Hematopoietic multipotent progenitor cell treated with erythropoietin and hydrocortisone succinate and interleukin-3 and kit ligand, for 15 days (in vitro differentiated cells): ENCODE measurements at places on chromosomes 2 and 18.

- DNase-seq = no peak
Measured at GRCh38 chr2:83478037-83478436, 981.0 kb downstream of the SUCLG1 start.

- no peak for DNase-seq
Measured at GRCh38 chr2:128510701-128511397, 192.2 kb upstream of the HS6ST1 start.

- peak; percentile 5 for DNase-seq
Measured at GRCh38 chr2:36351736-36352349, 3.7 kb upstream of the CRIM1 start.

DNA sequence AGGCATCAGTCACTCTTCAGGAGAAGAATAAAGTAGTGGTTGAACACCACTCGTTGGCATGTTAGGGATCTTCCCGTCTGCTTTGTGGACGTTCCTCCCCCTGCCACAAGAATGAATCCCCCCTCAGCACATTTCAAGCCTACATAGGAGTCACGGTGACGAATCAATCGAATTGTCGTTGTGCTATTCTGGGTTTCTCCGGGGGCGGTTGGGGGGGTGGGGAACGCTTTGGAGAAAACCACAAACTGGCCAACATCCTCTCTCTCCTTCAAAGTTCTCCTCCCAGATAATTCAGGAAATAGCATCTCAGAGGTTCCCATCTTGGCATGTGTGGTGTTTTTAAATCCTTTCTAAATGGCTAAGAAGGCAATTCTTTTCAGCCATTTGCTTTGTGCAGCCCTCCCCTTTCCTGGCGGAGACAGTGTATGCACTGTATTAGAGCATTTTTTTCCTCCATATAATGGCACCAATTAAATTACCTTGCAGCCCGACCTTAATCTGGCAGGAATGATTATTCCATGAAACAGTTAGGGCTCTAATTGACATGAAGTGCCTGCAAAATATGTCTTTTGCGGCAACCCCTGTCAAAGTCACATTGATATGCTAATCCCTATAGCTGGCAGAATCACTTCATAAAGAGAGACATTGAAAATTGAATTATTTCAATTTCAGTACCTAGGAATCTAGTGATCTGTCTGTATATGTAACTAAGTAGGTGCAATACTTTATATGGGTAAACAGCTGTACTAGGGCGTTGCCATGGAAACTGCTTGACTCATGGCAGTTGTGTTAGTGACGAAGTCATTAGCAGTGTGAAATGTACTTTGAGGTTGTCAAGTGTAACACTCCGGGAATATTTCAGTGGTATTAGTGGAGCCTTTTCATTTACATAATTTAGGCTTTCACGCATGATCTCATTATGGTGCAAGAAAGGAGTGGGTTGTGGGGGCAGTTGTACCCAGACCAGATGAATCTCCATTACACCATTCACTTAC lies 323.4 kb upstream of the SLC14A2 start:
- DNase-seq = no peak

DNA sequence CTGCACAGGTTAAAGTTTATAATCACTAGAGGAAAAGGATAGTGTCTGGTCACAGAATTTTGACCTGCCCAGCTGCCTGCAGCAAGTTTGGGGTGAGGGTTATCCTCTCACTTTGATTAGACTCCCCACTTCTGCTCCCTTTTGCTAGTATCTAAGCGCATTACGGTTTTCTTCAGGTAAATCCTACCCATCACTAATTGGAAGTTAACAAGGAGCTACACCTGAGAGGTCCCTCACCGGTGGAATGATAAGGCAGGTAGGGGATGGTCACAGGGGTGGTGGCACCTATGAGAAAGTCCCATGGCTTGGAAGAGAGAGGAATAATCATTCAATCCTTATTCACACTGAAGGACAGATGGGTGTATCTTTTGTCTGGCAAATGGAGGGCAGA lies 7.6 kb downstream of the BCL2 start:
- no peak for DNase-seq

GRCh38 chr2:149586063-149586462 lies 1.5 kb downstream of the MMADHC start:
- peak; percentile 66 for DNase-seq

- no peak for DNase-seq
Measured at GRCh38 chr2:66574701-66575624, 140.0 kb downstream of the MEIS1 start.

- no peak for DNase-seq
Measured at GRCh38 chr18:8307960-8308359, 301.3 kb upstream of the RAB12 start.

GRCh38 chr2:69469375-69469774 lies 32.1 kb upstream of the NFU1 start:
- no peak for DNase-seq

DNA sequence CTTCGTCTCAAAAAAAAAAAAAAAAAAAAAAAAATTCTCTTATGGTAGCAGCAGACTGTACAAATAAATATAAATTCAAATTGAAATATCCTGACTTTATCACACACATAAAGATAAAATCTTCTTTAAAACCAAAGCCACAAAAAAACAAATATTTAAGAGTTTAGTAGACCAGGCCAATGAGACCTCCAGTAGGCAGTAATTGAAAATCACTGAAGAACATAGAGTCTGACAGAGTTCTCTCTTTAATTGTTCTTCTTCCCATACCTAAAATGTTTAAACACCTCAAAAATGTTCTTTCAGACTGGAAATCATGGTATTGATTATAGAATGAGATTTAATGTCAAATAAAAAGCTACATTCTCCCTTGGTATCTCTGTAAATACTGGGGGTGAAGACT lies 20.8 kb downstream of the PRPF40A start:
- no peak for DNase-seq

GRCh38 chr2:38960609-38961320 lies 71.1 kb downstream of the ARHGEF33 start:
- DNase-seq = no peak

- no peak for DNase-seq
Measured at GRCh38 chr2:231093933-231094332, 30.9 kb downstream of the HTR2B start.

DNA sequence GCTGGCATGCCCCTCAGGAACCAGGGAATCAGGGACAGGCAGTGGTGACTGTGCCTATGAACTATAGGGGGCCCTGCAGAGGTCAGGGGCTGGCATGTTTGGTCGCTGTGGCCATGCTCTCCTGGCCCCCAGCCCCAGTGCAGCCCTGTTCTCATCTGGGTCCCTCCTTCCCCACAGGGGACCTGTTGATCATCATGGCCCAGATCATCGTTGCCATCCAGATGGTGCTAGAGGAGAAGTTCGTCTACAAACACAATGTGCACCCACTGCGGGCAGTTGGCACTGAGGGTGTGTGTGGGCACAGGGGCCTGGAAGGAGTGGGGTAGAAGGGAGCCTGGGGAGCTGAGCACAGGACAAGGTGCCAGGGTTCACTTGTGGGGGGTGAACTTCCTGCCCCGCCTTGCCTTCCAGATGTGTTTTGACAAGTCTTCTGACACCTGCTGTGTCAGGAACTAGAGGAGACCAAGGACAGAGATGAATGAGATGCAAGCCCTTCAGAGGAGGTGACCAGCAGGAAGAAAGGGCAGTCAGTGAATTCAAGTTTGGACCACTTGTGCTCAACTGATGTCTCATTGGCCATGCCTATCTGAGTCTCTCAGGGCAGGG lies 9.6 kb upstream of the CENPA start:
- no peak for DNase-seq

DNA sequence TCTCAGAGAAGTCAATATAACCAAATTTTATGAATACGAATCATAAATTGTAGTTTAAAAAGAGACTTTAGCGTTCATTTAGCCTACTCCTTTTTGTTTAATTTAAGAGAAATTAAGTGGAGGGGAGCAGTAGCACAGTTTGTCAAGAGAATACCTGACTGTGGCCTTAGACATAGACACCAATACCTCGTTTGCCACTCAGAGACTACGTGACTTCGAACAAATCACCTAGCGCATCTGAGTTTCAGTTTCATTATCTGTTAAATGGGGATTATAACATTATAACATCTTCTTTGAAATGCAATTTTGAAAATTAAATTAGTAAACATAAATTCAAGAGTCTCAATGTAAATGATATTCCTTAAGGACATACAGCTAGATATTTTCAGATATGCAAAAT lies 581.5 kb upstream of the VRK2 start:
- no peak for DNase-seq

- DNase-seq = no peak
Measured at GRCh38 chr2:214410128-214410775, 602 bp upstream of the VWC2L start.

DNA sequence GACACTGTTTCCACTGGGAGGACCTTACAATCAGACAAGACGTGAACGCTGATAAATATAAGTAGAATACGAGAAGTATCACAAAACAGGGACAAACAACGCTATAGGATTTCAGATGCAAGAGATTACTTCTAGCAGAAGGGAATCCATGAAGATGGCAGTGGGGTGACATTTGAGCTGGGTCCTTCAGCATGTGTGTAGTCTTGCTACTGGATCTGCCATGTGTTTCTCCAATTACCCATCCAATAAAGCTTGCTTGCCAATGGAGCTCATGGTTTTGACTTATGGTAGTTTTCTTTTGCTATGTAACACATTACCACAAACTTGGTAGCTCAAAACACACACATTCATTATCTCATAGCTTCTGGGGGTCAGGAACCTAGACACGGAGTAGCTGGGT lies 32.8 kb upstream of the LGALSL start:
- DNase-seq = no peak

DNA sequence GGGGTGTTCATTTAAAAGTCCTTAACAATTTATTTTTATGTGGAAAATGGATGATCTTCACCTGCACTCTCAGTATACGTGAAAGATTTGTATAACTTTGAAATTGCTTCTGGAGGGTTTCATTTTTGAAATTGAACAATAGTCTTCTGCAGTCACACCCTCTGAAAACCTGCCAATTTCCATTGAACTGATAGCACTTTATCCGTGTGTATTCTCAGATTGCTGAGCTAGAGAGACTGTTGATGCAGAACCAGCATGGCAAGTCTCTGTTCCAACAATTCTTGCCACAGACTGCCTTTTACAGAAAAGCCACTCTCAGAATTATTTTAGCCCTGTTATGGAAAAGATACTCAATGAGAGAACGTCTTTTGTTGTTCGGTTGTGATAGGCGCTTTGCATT lies 6.6 kb upstream of the GULP1 start:
- no peak for DNase-seq

DNA sequence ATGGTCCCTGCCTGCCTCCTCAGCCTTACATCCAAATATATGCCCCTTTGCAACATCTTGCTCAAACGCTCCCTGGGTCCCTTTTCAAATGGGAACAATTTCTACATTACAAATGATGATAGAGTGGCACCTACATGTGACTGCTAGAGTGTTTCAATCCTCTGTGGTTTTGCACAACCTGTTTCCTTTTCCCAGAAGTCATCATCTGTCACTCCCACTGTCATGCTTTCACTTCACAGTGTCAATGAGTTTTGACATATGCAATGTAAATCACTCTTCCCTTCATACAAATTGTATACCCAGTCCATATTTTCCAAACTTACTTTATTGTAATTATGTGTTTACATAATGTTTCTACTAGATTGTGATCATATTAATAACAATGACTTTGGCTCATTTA lies 887.3 kb downstream of the TDRD15 start:
- no peak for DNase-seq

DNA sequence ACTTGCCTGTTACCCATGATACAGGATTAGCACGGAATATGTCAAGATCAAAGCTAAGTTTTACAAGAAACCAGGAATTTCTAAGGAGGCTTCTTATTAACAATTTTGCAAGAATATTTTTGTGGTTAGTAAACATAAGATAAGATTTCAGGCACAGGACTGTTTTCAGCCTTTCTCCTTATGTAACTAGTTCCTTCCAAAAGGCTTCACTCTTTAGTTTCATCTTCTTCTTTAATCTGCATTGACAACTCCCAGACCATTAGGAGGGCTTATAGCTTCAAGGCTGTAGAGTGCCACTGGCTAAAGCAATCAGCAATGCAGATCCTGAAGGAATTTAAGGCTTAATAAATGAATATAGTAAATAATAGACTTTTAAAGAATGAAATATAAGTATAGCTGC lies 29.3 kb downstream of the SLC14A1 start:
- no peak for DNase-seq

GRCh38 chr2:209368914-209369313 lies 54.9 kb upstream of the MAP2 start:
- no peak for DNase-seq

DNA sequence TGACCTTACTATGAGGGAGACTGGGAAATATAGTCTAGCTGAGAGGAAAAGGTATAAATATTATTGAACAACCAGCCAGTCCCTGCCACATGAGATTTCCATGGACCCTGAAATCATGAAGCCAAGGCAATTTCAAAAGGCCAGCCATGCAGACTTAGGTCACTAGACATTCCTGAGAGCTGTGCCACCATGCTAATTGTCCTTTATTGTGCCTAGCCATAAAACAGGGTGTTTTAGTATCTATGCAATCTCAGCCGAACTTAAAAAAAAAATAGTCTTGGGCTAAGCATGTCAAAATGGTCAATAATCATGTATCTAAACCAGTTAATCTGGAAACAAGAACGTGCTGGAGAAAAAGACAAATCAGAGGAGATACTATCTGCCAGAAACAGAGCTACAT lies 269.5 kb downstream of the LNPK start:
- DNase-seq = no peak

DNA sequence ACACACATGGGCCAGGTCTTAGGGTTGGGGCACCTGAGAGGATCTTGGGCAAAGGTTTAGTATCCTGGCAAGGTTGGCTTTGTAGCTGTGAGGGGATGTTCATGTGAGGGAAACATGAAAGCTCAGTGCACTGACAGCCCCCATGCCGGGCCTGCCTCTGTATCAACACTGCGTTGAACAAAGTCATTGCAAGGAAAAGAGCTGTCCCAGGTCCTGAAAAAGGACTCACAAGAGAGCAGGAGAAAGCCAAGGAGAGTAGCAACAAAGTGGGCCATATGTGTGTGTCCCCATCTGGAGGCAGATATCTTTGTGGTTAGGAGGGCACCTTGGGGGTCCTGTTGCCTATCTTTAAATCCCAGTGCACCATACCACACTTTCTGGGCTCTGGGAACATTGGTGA lies 237.8 kb upstream of the THSD7B start:
- no peak for DNase-seq

- no peak for DNase-seq
Measured at GRCh38 chr2:50273003-50273402, 758.9 kb downstream of the NRXN1 start.

GRCh38 chr2:238581126-238581525 lies 154.4 kb downstream of the ASB1 start:
- DNase-seq = no peak

- DNase-seq = no peak
Measured at GRCh38 chr2:43075054-43075593, 151.3 kb downstream of the ZFP36L2 start.

GRCh38 chr2:221581986-221582385 lies 9.9 kb upstream of the EPHA4 start:
- DNase-seq = no peak

- no peak for DNase-seq
Measured at GRCh38 chr2:96665083-96665569, 22.6 kb downstream of the FER1L5 start.

DNA sequence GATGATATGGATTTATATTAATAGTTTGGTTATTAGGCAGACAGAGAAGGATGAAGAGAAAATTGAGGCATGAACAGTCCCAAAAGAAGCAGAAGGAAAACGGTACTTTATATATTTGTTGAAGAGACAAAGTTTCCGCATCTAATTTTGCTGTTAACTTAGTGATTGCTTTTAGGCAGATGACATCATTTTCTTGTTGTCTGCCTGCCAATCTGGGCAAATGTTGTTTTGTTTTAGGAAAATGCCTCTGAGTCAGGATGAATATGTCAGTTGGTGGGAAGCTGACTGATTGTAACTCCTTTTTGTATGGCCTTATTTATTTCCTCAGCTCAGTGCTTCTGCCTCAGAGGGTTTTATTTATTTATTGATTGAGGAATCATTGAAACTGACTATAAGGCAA lies 52.5 kb upstream of the CAVIN2 start:
- DNase-seq = no peak
